Stimulated activated CD8-positive, alpha-beta memory T cell treated with anti-CD3 and anti-CD28 coated beads, Interleukin-15, amount 100 ng/mL, for 4 hours (primary cell): ENCODE measurements at places on chromosomes 11 and 22.

DNA sequence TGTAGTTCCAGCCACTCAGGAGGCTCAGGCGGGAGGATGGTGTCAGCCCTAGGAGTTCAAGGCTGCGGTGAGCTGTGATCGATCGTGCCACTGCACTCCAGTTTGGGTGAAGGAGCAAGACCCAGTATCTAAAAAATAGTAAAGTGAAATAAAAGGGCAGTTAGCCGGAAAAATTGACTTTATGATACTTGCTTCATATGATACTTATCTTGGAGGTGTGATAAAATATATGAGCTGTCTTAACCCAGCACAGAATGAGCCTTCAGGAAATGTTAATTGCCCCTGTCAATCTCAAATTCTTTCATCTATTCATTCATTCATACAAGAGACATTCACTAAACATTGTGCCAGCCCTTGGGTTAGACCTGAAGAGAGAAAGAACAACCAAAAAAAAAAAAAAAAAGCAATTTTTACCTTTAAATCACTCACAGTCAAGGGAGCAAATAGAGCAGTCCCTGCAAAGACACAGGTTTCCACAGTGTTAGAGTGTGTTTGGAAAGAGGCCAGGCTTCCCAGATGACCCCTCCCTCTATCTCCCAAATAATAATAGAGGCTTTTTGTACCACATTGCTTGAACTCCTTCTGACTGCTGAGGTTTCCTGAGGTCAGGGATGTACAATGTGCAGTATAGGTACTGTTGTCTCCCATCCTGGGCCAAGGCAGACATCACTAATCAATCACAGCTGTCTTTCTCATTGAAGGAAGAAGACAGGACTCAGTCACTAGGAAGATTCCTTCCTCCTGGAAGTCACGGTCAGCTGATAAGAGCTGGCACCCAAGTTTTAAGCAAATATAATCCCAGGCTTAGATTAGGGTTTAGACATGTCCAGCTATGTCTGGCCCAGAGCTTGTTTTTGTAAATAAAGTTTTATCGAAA, 454.6 kb downstream of the MIAT start:
- no peak for DNase-seq

DNA sequence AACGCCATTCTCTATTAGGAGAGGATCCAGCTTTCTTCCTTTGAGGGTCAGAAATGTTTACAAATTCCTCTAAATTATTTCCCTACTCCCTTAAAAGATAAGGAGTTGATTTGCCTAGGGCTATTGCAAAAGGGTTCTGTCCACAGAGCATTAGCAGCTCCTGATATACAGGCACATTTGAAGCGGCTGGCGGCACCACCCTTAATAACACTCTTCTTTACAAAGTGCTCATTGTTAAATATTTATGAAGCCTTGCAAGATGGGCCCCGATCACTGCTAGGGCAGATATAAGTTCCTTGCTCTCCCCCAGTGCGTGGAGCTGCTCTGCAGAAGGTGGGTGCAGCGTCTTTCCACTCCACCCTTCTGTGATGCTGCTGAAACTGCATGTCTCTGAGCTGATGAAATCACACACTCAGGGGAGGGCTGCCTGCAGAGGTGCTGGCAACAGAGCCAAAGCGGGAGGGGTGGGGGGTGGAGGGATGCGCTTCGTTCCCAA, 116.7 kb upstream of the NTM start:
- no peak for DNase-seq

DNA sequence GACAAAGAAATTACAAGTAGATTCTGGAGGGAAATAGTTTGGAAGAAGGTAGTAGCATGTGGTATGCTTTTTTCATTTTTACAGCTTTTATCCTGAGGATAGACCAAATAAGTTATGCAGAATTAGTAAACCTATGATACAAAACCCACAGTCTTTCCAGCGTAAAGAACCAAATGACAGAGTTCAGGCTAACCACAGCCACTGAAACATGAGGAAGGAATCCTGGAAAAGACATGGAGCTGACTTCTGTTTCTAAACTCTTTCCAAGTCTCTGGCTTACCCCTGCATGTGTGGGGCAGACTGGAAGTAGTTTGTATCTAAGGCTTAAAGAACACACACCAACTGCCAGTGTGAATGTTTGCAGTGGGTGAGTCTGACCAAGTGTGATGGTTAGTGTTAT, 258.4 kb upstream of the TENM4 start:
- no peak for DNase-seq

- no peak for DNase-seq
These were observed 2.5 kb downstream of the RASSF7 start for GRCh38 chr11:563066-563811.

- DNase-seq = no peak
These were observed 142.2 kb downstream of the ST3GAL4 start for GRCh38 chr11:126497581-126498122.

GRCh38 chr11:95925011-95925410, 1.1 kb upstream of the MTMR2 start:
- DNase-seq = no peak

DNA sequence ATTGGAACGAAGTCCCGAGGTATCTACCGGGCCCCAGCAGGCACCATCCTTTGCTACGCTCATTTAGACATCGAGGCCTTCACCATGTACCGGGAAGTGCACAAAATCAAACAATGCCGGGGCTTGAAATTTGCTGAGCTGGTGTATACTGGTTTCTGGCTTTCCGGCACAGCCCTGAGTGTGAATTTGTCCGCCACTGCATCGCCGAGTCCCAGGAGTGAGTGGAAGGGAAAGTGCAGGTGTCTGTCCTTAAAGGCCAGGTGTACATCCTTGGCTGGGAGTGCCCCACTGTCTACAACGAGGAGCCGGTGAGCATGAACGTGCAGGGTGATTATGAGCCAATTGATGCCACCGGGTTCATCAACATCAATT, 158.8 kb upstream of the GUCY1A2 start:
- no peak for DNase-seq

DNA sequence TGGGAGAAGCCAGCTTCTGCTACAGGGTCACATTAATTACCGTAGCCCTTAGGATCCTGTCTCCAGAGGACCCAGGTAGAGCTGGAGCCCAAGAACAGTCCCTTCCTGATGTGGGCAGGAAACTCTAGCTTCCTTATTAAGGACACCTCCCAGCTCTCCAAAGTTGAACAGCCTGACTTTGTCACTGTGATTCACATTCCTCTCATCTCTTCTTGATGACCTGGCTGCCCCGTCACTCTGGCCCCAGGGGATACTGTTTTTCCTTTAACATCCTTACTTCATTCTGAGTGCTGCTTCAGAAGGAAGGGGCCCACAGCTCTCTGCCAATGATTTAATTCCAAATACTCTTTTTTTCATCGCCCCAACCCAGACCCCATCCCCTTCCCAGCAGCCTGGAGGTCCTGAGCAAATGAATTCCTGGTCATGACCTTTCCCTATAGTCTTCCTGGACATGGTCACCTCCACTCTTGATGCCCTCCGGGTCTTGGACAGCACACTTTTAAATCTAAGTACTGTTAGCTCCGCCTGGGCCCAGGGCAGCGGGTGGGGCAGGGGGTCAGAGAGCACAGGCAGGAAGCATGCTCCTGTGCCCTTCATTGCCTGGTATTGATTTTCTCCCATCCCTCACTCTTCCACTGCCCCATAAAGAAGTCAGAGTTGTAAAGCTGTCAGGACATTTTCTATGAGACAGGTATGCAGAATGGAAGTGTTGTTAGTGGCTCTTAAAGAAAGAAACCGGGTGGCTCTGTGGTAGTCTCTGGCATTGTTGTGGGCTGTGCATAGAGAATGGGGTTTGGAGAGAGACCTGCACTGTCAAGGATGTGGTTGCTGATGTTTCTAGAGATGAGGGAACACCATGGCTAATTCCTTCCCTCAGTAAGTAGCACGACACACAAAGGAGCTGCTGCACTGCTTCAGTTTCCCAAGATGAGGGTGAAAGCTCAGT, 22.3 kb upstream of the SPON1 start:
- no peak for DNase-seq
